ENCODE measurements at places on chromosomes 7 and 10. TPM values are rescaled to one million over a fixed set of nuclear protein-coding genes. Genes with fewer than 3 reads are reported as not detected.

DNA sequence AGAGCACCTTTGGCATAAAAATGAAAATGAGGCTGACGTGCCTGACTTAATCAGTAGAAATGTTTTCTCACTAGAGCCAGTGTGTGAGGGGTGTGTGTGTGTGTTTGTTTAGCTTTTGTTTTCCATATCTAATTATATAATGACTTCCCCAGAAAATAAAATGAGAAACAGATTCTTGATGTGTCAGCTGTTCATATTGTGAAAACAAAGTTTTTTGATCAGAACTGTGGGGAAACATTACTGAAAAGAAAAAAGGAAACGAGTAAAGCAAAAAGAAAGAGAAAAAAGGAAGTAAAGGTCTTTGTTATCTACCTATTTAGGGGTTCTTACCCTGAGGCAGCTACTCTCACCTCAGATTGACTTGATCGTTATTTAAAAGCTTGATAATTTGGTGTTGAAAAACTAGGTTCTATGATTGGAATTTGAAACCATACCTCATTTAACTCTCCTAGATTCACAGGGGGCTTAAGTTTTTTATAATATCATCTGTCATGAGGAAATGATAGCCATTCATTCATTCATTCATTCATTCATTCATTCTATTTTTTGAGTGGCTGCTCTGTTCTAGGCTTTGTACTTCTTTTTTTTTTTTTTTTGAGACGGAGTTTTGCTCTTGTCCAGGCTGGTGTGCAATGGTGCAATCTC lies 58.0 kb downstream of the CREM start:
- no peak for DNase-seq

The CFAP46 gene
- total RNA-seq = not detected

DNA sequence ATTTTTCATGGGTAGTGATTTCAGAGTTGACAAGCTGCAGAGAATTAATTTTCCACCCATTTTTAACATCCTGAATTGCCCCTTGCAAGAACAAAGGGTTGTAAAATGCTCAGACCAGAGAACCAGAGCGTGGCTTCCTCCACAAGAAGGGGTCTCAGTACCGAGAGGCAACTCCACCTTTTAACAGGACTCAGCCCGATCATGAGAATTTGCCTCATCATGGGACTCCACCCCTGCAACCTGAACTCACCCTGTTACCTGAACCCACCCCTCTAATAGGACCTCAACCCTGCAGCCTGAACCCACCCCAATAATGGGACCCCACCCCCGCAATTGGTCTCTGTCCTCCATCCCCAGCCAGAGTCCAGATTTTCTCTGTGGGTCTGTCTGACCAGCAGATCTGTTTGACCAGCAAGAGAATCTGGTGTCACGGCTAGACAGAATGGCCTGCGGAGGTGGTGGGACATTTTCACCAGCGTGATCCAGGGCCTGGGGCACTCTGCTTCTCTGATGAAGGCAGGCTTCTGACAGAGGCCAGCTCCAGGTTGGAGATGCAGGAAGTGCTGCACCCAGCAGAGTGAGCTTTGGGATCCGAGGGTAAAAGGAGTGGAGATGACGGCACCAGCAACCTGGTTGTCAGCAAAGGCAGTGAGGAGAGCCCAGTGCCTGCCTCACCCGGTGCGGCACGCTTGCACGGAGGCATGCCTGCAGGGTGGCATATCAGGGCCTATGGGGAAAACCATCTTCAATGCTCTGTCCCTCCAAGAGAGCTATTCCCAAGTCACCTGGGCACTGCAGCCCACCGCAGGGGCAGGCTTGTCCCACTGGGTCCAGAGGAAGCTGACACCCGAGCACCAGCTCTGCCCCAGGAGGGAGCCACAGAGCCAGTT lies 136.6 kb downstream of the TCERG1L start:
- no peak for DNase-seq

- DNase-seq = peak; percentile 21
These were observed 9.6 kb downstream of the ATP5F1C start for GRCh38 chr10:7797582-7797981.

- no peak for DNase-seq
These were observed 126.7 kb downstream of the RGS10 start for GRCh38 chr10:119415536-119416503.
